ENCODE measurements at places on chromosomes 13 and 19.

- no peak for DNase-seq
Measured at GRCh38 chr13:73995736-73996135, 138.5 kb downstream of the KLF12 start.

DNA sequence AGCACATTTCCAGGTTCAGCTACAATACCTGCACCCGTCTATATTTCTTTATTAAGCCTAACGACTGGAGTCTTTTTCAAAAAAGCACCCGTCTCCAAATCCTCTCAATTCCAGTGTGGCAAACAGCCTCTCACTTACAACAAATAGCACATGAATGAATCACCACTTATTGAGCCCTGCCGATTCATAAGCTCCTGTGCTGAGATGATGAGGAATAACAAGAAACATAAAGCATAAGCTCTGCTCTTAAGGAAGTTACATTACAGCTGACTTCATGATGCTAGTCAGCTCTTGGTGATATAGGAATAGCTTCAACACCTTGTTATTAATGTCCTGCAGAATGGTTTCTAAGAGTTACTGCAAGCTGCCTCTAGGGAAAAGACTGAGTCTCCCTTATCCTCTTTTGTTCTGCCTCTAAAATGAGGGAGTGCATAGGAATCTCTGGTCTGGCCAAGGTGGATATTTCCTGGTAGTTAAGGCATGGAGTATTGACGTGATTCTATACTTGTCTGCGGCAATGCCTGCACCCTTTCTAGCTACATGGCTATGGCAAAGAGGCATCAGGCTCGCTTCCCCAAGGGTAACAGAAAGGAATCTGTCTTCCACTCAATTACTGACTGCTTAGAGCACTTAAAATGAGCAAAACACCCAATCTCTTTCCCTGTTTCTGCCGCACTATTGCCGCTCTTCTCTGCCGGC, 195.7 kb downstream of the KLF12 start:
- no peak for DNase-seq

- DNase-seq = no peak
Measured at GRCh38 chr19:48798937-48799336, 11.9 kb downstream of the BCAT2 start.

- no peak for DNase-seq
Measured at GRCh38 chr13:25001476-25002206, 94.3 kb upstream of the PABPC3 start.

DNA sequence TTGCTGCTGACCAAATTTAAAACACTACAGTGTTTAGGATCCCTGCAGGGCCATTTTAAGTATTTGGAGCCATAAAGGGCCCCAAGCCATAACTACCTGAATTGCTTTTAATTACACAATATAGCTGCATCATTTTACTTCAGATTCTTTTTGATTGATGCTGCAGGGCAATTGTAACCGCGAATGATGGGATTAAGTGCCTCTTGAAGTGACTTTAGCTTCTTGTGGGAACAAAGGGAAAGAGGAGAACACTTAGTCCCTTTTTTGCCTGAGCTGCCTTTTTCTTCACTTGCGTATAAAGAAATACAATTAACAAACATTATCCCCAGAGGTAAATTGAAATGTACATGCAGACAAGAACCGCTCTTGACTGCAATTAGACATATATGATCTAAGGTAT, 228.5 kb downstream of the ZIC5 start:
- no peak for DNase-seq

DNA sequence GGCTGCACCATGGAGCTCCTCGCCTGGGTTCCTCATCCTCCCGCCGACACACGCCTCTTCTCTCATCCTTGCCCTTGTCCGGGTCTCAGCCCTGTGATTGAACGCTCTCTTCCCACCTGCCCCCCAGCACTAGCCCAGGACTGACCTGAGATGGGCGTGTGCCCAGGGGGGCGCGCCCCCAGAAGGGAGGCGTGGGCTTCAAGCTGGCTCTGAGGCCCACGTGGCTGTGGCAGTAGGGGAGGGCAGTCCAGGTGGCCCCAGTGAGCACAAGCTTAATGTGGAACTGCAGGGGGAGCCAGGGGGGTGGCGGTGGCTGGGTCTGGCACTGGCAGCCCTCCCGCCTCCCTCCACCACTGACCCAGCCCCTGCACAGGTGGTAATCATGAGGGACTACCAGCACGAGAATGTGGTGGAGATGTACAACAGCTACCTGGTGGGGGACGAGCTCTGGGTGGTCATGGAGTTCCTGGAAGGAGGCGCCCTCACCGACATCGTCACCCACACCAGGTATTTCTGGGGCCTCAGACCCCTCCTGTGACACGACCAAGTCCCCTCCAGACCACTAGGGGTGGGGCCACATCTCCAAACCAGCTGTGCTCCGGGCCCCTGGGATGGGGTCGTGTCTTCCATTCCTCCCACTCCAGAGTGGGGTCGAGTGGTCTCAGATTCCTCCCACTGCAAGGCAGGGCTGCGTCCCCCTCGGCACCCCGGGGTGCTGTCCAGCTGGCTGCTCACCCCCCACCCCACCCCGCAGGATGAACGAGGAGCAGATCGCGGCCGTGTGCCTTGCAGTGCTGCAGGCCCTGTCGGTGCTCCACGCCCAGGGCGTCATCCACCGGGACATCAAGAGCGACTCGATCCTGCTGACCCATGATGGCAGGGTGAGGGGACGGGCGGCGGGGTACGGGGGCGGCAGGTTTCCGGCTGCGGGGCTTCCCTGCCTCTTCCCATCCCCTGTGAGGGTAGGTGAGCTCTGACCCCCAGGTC, 21.9 kb upstream of the NCCRP1 start:
- DNase-seq = no peak

GRCh38 chr19:1986357-1987162, 29.0 kb downstream of the BTBD2 start:
- DNase-seq = no peak

DNA sequence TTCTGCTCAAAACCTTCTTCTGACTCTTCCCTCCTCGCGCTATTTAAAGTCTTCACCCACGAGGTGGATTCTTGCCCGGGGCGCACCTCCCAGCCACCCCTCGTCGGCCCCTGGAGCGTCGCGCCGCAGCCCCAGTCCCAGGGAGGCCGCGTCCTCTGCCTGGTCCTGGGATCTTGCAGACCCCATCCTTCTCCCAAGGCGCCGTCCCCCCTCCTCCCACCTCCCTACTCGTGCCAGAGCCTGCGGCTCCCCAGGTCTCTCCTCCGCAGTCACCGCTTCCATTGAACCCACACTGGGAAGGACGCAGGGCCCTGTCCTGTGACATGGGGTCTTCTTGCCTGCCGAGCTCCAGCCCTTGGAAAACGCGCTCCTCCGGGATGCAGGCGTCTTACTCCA, 486 bp downstream of the ZNF808 start:
- no peak for DNase-seq

- no peak for DNase-seq
Measured at GRCh38 chr19:7658219-7658686, 10.6 kb upstream of the RETN start.

- no peak for DNase-seq
Measured at GRCh38 chr19:13078381-13078780, 24.3 kb downstream of the LYL1 start.

DNA sequence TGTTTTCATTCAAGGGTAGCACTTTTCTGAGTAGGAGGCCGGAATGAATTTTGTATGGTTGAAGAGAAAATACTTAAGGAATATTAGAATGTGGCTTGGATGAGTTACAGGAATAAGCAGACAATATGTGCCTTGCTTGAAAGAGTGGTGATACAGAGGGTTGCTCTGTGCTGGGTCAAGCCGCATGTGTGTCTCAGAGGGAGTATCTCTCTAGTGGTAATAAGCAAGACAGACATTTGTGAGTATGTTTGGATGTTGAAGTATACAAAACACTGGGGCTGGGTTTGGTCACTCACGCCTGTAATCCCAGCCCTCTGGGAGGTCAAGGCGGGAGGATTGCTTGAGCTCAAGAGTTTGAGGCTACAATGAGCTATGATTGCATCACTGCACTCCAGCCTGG, 103.9 kb downstream of the LMO7 start:
- DNase-seq = no peak

DNA sequence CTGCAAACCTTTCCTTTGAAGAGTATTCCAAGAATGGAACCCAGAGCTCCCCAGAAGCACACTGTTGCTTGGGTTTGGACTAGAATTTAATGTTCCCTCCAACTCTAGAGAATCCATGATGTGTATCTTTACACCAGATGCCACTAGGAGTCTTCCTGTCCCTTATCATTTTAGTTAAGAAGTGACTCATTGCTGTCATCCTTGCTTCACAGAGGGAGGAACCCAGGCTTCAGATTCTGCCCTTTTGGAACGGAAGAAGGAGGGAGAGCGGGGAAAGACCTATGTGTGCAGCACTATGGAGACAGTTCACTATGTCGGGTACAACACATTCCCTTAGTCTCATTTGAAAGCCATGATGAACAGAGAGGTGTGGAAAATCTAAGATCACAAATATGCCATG, 2.1 kb upstream of the ATP12A start:
- DNase-seq = no peak

- no peak for DNase-seq
Measured at GRCh38 chr19:46787040-46787330, 1.4 kb downstream of the SLC1A5 start.

GRCh38 chr13:28349371-28349770, 145.6 kb downstream of the FLT1 start:
- no peak for DNase-seq

- no peak for DNase-seq
Measured at GRCh38 chr13:79457948-79458347, 23.0 kb upstream of the NDFIP2 start.

GRCh38 chr13:77047649-77048343, 20.8 kb upstream of the FBXL3 start:
- DNase-seq = no peak

GRCh38 chr19:33828266-33829075, 31.8 kb downstream of the KCTD15 start:
- no peak for DNase-seq

- DNase-seq = no peak
Measured at GRCh38 chr19:4238831-4239230, 8.0 kb upstream of the YJU2 start.

GRCh38 chr19:1691589-1692290, 39.3 kb upstream of the TCF3 start:
- no peak for DNase-seq

- no peak for DNase-seq
Measured at GRCh38 chr19:45117167-45117594, 24.2 kb downstream of the PPP1R37 start.

- no peak for DNase-seq
Measured at GRCh38 chr13:74115133-74115532, 19.1 kb downstream of the KLF12 start.

- no peak for DNase-seq
Measured at GRCh38 chr19:50005428-50005827, 19.7 kb downstream of the VRK3 start.

DNA sequence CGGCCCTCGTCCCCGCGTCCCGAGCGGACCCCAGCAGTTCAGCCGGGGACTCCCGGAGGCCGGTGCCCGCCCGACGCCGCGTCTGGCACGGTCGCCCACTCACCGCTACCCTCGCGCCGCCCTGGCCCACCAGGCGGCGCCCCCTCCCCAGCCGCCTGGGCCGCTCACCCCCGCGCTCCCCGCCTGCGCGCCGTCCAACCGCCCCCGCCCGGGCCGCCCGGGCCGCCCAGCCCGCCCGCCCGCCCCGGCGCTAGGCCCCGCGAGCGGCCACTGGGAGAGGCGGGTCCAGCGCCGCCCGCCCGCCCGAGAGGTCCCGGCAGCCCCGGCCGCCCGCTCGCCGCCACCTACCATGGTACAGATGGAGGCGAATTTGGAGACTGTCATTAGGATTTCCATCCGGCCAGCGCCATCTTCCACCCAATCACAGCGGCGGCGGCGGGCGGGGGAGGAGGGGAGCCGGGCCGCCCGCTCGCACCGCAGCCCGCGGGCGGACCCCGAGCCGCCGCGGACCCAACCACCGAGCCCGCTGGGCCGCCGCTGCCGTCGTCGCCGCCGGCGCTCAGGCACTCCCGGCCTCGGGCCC, at the start of gene USP12:
USP12 (minus strand) TSS at position 568 of the 583 bp plus-strand sequence; CDS start at position 396, 172 bp downstream.
- DNase-seq = no peak
